ENCODE measurements at places on chromosomes 2 and 18.

- no peak for DNase-seq
These were observed 40.1 kb downstream of the KCMF1 start for GRCh38 chr2:85011098-85011497.

DNA sequence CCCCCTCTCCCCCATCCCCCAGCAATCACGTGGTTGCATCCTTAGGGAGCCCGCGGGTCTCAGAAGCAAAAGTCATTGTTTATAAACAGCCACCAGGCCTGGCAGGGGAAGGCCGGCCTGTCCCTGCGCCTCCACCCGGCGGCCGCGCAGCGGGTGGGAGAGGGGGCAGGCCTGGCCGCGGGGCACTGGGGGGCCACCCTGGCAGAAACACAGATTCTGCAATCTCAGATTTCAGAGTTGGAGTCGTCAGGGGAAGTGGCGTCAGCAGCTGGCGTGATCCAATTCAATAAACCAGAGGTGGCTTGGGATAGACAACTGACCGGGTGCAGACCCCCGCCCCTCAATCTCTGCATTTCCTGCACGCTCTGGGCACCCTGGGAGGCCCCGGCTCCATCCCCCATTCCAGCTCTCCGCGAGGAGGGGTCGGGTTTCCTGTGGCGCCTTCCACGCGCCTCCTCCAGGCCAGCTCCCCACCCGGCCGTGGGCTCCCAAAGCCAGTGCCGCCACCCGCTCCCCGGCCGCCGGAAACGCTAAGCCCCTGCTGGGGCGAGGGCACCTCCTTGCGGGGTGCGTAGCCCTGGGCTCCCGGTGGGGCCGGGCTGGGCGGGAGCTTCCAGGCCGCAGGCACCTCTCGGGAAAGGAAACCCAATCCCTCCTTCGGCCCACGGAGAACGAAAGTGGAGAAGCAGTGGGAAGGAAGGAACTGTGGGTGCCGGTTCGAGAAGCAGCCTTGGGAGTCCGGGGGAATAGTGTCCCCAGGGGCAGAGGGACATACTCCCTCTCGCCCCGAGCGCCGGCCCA is 1.1 kb downstream of the BIN1 start:
- DNase-seq = peak; percentile 55

GRCh38 chr2:207616185-207616584 is 9.0 kb downstream of the METTL21A start:
- DNase-seq = peak; percentile 18

DNA sequence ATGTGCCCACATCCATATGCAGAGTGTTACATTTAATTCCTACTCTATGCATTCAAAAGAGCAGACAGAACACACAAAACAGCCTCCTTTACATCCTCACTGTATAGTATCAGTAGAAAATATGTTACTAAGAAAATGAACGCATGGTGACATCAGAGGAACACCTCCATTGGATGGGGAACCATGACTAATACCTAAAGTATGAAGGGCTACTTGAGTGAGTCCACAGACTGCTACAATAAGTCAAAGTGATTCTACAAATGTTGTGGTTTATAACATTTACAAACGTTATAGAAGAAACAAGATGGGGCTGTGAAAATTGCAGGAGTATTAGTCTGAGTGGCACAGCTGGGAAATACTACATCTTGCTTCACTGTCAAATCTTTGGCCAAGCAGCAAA is 1830.9 kb upstream of the PIK3C3 start:
- DNase-seq = no peak

DNA sequence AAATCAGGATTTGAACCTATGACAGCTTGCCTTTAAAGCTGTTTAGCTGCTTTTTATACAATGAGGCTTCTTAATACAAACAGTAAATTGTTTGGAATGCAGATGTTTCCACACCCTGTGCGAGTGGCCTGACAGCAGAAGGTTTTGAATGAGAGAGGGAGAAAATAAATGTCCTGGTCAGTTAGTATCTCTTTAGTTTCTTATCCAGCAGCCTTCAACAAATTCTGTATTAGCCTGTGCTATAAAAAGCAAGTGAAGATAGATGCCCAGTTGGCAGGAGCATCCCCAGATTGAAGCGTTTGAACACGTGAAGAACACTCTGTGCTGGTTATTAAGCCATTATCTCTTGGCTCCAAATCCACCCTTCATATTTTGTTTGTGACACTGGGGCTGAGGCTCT is 70.6 kb downstream of the CERS6 start:
- peak; percentile 26 for DNase-seq

- no peak for DNase-seq
These were observed 315.7 kb downstream of the GBX2 start for GRCh38 chr2:235852526-235852920.
